ENCODE measurements at places on chromosomes 2 and 18.

GRCh38 chr2:8659735-8660492, 21.9 kb upstream of the ID2 start:
- no peak for DNase-seq

GRCh38 chr2:36035137-36035536, 320.4 kb upstream of the CRIM1 start:
- no peak for DNase-seq

- no peak for DNase-seq
Measured at GRCh38 chr2:149175956-149176355, 137.5 kb downstream of the LYPD6B start.

DNA sequence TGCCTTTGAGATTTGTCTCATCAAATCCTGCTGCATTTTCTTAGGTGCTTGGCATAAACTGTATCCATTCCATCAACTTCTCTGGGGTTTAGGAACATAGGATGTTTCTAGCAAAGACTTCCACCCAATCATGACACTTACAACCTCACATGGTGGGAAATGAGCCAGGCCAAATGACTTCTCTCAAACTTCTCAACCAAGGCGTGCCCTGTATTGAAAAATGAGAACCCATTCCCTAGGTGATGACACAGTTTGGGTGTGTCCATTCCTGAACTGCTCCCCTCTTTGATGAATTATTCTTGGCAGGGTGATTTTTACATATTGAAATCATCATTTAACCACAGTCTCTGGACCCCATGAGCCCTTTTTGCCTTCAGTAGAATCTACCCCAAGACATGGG, 161.1 kb downstream of the EN1 start:
- DNase-seq, result no peak

GRCh38 chr2:60524874-60525273, 28.6 kb downstream of the BCL11A start:
- DNase-seq, result no peak

DNA sequence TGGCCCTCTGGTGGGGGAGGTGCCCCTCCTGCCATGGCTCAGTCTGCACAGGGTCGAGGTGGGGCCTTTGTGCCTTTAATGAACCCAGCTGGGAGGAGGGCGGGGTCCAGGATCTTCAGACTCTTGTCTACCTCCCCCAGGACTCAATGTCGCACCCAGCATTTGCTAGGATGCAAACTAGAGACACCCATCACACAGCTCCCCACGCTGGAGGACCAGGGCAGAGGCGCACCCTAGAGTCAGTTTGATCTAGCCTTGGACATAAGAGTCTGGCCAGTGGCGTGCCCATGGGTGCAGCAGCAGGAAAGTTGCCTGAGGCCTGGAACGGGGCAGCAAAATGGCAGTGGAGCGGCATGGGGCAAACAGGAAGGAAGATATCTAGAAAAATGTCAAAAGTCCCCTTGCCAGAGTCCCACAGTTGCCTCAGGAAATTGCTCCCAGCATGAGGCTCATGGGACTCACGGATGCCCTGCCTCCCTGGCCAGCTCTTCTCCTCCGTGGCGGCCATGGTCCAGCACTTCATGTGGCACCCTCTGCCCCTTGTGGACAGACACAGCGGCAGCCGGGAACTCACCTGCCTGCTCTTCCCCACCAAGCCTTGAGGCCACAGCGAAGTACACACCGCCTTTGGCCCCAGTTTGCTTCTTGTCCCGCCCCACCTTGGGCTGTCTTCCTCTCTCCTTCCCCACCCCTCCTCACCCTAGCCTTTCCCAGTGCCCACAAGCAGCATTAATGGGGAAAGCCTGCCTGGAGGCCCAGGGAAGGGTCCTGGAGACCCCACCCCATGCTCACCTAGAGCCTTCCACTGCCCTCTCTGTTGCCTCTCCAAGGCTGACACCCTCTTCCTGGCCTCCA, 17.7 kb downstream of the SH2D6 start:
- no peak for DNase-seq

GRCh38 chr2:186959486-186959885, 110.5 kb upstream of the ZSWIM2 start:
- DNase-seq, result no peak

- no peak for DNase-seq
Measured at GRCh38 chr18:44548291-44549221, 132.1 kb upstream of the SETBP1 start.

GRCh38 chr2:159157361-159158209, 128.9 kb downstream of the WDSUB1 start:
- DNase-seq, result no peak

DNA sequence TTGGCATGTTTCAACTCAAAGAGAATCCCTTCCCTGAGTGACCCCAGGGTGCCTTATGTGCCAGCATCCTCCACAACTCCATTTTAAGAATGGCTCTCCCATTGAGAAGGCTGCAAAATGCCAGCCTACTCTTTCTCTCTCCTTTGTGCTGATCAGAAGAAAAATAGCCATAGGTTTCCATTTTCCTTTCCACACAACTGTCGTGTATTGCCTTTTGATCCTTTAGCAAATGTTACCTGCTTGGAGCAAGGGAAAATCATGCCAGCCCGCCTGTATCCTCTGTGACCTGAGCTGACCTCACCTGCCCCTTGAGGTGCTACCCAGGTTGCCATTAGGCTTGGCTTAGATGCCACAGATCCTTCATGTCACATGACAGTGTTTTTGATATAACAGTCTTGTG, 38.8 kb downstream of the DPYSL5 start:
- DNase-seq, result no peak

DNA sequence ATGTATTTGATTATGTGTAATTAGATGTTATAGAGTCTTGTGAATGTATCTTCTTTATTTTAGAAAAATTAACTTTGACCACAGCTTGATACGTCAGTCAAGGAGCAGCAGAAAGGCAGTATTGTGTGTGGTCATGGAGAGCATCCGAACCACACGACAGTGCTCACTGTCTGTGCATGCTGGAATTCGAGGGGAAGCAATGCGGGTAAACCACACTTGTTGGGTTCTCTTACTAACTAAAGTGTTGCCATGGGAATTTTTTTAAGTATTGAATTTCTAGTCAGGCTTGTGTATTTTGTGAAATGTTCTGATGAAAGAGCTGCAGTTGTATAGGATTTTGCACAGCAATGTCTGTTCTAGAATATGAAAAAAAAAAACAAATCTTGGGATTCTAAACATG, 4.8 kb downstream of the PJVK start:
- no peak for DNase-seq

- DNase-seq, result no peak
Measured at GRCh38 chr2:25227576-25227975, 59.2 kb upstream of the POMC start.

DNA sequence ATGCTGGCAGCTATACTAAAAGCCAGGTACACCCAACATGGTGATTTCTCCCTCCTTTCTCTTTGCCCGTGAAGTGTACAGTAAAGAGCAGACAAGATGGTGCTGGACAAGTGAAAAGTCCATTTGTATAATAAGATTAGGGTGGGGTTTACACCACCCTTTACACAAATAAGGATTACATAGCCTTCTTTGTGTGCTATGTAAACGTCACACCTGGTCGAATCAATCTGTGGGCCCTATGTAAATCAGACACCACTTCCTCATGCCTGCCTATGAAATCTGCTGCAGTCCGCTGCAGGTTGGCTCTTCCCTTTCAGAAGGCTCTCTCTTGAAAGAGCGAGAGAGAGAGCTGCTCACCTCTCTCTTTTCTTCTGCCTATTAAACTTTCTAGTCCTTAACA, 1054.3 kb upstream of the SLC39A10 start:
- no peak for DNase-seq

DNA sequence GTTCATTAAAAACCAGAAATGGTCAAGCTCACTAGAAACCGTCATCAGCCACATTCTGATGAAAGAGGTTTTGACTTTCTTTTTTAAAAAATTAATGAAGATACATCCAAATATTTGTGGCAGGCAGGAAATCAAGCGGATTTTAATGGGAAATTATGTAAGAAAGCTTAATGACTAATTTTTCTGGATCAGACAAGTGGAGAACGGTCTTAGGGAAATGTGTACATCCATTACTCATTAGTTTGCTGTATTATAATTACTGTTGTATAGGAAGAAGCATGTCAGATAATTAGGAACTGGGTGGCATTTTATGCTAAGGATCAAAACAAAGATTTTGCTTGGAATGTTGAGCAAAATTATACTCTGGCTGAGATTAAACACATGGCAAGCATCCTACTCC, 39.4 kb downstream of the AGAP1 start:
- DNase-seq, result no peak

GRCh38 chr18:23114171-23114881, 21.0 kb upstream of the CABLES1 start:
- no peak for DNase-seq

GRCh38 chr2:75569546-75569945, 8.8 kb upstream of the EVA1A start:
- DNase-seq, result no peak

DNA sequence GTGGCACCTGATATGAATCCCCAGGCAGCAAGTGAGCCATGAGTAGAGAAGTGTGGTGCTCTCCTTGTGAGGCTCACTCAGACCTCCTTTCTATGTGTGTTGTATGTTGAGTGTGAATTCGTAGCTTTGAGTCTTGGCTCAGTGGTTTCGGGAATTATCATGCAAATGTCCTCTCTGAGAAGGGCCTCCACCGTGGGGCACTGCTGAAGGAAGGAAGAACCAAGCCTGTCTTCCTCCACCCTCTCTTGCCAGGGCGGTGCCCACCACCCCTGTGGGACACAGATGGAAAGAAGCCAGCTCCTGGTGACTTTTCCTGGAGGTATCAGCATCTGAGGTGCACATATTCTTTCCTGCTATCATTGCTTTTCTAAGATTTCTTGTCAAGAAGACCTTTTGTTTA, 156.1 kb downstream of the MYT1L start:
- DNase-seq, result no peak

- no peak for DNase-seq
Measured at GRCh38 chr2:79757526-79757925, 244.7 kb downstream of the CTNNA2 start.

- DNase-seq, result no peak
Measured at GRCh38 chr18:45237343-45238098, 377.8 kb upstream of the SLC14A2 start.

- no peak for DNase-seq
Measured at GRCh38 chr2:105114551-105114950, 76.7 kb downstream of the MRPS9 start.

DNA sequence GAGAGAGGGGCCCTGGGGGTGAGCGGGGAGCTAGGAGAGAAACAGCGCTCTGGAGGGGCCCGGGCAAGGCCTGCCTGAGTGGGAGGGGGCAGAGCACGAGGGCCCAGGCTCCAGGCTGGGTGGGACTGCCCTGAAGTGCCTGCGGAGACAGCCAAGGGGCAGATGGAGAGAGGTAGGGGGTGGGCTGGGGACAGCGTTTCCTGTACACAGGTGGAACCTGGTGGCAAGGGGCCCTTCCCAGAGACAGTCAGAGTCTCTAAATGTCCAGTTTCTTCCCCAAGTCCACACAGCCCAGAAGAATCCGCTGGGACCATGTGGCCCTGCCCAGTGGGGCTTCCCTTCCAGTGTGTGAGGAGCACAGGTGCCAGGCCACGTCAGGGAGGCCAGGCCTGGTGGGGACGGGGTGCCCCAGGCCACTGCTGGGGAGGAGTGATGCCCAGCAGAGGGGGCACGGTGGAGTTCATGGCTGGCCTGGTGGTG, 1.7 kb upstream of the GPR35 start:
- DNase-seq, result peak; percentile 49

DNA sequence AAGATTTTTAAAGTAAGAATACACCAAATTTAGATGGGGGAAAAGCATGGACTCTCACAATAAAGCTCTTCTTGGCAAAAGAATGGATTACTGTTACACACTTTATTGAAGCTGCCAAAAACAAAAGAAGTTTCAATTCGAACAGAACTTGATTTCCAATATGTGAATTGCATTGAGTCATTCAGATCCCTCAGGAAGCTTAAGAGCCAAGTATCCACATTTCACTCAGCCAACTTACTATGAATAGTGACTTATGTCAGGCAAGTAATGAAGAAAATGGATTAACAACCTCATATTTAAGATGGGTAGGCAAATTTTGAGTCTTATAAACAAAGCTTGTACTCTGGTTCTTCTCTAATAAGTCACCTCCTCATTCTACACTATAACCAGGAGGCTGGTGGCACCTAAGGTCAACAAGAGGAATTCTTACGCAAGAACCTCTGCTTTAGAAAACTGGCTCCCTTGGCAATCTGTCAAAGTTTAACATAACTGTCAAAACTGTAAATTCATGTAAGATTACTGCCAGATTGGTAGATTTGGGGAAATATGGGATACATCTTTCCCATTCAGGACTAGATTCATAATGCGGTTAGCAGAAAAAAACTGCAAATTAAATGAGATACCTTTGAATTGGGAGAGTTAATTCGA, 6.0 kb downstream of the HADHA start:
- no peak for DNase-seq

GRCh38 chr18:27956001-27956640, 220.8 kb downstream of the CDH2 start:
- DNase-seq, result no peak

DNA sequence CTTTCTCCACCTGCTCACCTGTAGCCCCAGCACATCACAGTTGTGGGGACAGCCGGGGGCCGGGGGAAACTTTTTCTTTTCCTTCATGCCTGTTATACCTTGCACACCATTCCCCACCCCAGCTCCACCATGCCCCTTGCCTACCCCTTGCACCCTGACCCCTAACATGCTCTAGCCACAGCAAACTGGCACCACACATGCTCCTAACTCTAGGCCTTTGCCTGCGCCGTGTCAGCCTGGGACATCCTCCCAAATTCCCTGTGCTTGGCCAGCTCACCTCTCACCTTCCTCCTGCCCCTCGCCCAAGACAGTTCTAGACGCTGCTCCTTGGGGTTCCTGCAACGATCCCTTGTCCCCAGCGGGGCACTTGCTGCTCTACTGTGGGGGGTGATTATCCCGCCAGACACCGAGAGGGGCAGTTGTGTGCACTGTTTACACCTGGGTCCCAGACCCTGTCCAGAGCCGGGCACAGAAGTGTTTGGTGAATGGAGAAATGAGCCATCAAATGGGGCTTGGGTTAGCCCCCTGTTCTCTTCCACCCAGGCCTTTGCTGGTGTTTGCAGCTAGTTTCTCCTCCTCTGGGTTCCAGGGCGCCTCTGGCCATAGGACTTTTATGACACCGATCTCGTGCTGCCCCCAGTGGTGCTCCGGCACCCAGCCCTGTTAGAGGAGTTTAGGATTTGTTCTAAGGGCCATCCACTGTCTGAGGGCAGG, 129.8 kb downstream of the CTIF start:
- no peak for DNase-seq
